Activated CD4-positive, alpha-beta T cell treated with anti-CD3 and anti-CD28 coated beads for 24 hours (primary cell): ENCODE measurements at places on chromosomes 1 and 21.
A peak's percentile ranks its signal among the peaks of the same experiment; 100 is the strongest.

- DNase-seq: no peak
Measured at GRCh38 chr1:30607723-30608122, 115.7 kb downstream of the MATN1 start.

- peak; percentile 18 for DNase-seq
Measured at GRCh38 chr1:154849645-154850131, 20.4 kb downstream of the KCNN3 start.

- DNase-seq: no peak
Measured at GRCh38 chr1:4650481-4650880, 3.9 kb upstream of the AJAP1 start.

- no peak for DNase-seq
Measured at GRCh38 chr1:224529844-224530243, 86.3 kb upstream of the CNIH3 start.

- DNase-seq: no peak
Measured at GRCh38 chr1:24142546-24143534, at the start of gene IL22RA1. Gene IL22RA1, minus strand, starts transcription at chr1:24143140. Its CDS starts 58 bp downstream, at chr1:24143082.

DNA sequence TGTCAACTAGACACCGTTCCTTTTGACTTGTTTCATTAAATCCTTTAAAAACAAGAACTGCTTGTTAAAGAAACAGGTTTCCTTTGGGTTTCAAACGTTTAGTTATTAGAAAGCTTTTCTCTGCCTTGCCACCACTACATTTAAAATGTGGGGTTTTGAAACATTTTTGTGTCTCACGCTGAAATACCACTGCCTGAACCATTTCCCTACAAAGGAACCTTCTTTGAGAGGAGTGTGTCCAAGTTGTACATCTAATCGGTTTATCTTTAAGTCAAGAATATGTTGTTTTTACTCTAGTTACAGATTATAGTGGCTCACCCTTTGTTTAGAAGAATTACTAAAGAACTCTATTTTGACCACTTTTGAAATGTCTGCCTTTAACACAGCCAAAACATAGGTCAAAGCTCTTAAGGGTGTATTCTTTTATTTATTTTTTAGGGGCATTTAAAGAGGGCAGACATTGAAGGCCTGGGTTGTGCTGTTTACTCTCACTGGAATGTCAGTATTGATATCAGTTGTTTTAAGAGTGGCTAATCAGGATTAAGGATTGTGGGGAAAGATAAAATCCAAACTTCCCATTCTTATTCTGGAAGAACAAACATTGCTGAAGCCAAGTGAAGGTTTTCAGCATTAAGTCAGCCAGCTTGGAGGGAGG is 143.4 kb downstream of the GALNT2 start:
- no peak for DNase-seq

DNA sequence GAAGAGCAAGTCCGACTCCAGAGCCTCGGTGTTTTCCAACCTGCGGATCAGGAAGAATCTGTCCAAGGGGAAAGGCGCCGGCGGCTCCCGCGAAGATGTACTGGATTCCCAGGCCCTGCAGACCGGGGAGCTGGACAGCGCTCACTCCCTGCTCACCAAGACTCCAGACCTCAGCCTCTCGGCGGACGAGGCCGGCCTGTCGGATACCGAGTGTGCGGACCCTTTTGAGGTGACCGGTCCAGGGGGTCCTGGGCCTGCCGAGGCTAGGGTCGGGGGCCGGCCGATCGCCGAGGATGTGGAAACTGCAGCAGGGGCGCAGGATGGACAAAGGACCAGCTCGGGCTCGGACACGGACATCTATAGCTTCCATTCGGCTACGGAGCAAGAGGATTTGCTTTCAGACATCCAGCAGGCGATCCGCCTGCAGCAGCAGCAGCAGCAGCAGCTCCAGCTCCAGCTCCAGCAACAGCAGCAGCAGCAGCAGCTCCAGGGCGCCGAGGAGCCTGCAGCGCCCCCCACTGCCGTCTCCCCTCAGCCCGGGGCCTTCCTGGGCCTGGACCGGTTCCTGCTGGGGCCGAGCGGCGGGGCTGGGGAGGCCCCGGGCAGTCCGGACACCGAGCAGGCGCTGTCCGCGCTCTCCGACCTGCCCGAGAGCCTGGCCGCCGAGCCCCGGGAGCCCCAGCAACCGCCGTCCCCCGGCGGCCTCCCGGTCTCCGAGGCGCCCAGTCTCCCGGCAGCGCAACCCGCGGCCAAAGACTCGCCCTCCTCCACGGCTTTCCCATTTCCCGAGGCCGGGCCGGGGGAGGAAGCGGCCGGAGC is 827 bp downstream of the FMN2 start:
- no peak for DNase-seq

- DNase-seq: no peak
Measured at GRCh38 chr21:26614251-26614650, 41.2 kb upstream of the CYYR1 start.

GRCh38 chr1:59014827-59015226 is 231.0 kb upstream of the JUN start:
- DNase-seq: no peak

DNA sequence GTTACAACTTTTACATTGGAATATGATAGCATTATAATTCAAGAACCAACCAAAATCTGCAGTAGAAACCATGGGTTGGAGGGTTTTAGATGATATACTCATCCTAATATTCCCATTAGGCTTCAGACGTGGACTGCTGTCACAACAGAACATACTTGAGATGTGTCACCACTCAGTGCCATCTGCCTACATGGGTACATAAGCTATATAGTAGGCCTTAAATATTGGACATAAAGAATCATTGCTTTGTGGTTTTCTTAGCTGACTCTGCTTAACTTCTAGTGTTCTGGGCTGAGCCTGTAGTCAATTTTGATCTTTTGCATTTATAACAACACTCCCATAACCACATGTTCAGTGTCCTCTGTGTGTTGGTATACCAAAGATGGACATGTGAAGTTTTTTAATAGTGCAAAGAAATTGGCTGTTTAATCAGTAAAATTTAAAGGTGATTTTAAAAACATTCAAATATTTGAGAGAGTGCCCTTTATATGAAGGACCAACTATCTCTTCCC is 14.2 kb downstream of the RAP1A start:
- no peak for DNase-seq

DNA sequence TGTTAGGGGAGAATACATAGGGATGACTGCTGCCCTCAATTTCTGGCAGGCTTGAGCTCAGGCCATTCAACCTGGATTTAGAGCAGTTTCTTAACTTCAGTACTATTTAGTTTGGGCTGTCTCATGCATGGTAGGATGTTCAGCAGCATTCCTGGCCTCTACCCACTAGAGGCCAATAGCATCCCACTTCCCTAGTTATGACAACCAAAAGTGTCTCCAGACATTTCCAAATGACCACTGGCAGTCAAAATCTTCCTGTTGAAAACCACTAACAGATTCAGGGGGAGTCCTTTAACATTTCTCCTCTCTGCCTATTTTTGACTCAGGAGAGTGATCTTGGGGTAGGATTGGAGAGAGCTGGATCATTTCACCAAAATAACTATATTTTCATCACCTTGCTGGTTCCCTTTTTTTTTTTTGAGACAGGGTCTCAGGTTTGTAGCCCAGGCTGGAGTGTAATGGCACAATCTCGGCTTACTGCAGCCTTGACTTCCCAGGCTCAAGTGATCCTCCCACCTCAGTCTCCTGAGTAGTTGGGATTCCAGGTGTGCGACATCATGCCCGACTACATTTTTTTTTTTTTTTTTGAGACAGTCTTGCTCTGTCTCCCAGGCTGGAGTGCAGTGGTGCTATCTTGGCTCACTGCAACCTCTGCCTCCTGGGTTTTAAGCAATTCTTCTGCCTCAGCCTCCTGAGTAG is 8.7 kb downstream of the GNAT2 start:
- DNase-seq: no peak

- DNase-seq: no peak
Measured at GRCh38 chr1:104238991-104239390, 489.3 kb downstream of the AMY1C start.

- DNase-seq: peak; percentile 31
Measured at GRCh38 chr1:160971618-160972056, 17.0 kb upstream of the ITLN2 start.

GRCh38 chr1:245751726-245752470 is 597.1 kb downstream of the KIF26B start:
- DNase-seq: no peak

DNA sequence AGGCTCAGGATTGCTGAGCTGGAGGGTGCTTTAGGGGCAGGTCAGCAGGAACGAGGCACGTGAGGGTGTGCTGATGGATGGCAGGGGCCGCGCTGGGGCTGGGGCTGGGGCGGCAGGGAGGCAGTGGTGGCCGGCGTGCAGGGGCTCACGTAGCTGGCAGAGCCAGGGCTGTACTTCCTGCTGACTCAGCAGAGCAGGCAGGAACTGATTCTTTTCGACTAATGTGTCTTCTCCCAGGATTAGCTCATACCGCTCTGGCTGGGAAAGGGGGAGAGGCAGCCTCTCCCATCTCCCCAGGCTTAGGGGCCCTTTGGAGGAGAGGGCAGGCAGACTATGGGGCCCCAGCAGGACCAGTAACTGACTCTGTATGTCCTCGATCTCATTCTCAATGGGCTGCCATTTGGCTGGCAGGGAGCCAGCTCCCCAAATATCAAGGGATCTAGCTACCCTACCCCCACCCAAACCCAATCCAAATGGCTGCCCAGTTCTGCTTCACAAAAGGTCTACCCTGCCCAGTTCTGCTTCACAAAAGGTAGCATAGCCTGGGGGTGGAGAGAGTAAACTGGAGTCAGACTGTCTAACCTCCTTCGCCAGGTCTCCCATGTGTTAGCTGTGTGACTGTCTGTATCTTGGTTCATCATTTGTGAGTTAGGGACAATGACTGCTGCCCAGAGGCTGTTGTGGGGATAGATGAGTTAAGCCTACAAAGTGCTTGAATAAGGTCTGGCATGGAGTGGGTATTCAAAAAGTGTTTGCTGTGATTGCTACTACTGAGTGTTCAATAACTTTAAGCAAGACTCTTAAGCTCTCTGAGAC is 100.1 kb upstream of the SLC2A1 start:
- peak; percentile 34 for DNase-seq

DNA sequence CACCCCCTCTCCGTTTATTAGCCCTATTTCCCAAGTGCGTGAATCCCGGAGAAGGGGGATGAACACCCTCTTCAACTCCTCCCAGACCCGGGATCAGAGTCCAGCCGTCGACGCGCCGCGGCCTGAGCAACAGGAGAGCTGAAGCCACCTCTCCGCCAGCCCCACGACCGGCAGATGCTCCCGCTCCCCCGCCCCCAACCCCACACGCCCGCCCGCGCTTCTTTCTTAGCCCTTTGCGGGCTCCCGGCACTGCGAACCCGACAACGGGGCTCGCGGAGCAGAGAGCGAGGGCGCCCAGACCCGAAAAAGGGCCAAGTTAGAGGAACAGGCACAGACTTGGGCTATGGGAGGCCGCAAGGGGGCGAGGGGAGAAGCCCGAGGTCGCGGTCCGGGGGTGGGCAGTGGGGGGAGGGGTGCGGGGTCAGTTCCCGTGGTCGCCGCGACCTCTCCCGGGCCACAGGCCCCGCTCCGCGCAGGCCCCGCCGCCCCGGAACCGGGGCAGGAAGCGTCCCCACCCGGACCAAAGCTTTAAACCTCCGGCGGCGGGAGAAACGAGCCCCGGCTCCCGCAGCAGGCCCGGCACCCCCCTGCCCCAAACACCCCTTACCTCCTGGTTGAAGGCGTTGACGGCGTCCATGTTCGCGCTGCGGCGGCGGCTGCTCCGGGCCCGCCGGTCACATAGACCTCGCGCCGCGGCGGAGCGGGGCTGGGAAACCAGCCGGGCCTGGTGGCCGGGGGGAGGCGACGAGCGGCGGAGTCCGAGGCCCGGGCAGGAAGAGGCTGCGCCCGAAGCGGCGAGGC is 662 bp downstream of the SCAF4 start:
- peak; percentile 12 for DNase-seq

GRCh38 chr1:45543581-45544417 is 6.8 kb upstream of the AKR1A1 start:
- peak; percentile 52 for DNase-seq

DNA sequence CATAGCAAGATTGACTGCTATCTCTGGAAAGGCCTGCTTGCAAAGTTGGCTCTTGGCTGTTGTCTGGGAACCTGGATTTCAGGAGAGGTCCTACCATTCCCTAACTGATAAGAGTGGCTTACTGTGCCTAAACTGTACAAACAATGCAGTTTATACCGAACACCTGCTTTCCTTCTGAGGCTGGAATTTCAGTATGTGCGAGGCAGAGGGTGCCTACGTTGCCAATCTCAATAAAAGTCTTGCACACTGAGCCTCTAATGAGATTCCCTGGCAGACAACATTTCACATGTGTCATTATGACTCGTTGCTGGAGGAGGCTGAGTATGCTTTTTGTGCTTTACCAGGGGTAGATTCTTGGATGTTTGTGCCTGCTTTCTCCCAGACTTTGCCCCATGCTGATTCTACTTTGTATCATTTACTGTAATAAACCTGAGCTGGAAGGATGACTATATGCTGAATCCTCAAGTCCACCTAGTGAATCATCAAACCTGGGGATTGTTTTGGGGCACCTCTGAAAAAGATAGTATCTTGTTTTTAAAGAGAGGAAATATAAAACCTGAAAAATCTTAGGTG is 58.9 kb upstream of the GNG4 start:
- DNase-seq: no peak

DNA sequence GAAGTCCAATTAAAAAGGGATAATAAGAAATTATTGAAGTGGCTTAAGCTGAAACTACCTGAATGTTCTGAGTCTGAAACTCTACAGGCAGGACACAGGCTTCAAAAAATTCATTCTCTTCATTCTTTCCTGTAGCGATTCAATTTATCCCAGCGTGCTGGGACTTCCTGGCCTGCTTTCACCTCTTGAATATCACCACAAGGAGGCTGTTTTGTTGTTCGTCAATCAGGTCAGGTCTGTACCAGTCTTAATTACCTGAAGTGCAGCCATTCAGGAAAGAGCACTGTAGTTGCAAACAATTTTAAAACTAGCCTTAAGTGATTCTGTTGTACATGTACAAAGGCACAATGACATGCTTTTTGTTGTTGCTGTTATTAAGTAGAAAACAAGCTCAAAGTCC is 38.4 kb downstream of the FYB2 start:
- DNase-seq: no peak

GRCh38 chr1:94092210-94092613 is 28.7 kb downstream of the ABCA4 start:
- DNase-seq: no peak

DNA sequence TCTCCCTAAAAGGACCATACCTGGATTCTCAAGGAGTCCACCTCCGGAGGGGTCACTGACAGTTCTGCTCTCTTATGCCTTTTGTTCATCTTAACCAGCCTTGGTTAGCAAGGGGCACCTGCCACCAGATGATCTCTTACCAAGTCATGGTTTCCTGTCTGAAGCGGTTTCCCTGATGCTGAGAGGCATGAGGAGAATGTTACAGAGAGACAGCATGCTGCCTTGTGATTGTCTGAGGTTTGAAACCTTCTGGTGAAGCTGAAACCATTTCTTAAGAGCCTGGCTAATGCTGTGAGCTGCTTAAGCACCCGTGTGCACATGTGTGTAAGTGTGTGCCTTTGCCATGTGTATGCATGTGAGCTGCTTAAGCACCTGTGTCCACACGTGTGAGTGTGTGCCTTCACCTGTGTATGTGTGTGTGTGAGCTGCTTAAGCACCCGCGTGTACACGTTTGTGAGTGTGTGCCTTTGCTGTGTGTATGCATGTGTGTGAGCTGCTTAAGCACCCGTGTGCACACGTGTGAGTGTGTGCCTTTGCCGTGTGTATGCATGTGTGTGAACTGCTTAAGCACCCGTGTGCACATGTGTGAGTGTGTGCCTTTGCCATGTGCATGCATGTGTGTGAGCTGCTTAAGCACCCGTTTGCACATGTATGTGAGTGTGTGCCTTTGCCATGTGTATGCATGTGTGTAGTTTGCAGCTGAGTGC is 136.4 kb upstream of the COL6A1 start:
- DNase-seq: no peak

GRCh38 chr1:109240158-109241152 is 8.9 kb upstream of the CELSR2 start:
- no peak for DNase-seq

- DNase-seq: no peak
Measured at GRCh38 chr21:20760221-20760620, 238.0 kb upstream of the NCAM2 start.
